ENCODE measurements at places on chromosomes 7 and 10.

DNA sequence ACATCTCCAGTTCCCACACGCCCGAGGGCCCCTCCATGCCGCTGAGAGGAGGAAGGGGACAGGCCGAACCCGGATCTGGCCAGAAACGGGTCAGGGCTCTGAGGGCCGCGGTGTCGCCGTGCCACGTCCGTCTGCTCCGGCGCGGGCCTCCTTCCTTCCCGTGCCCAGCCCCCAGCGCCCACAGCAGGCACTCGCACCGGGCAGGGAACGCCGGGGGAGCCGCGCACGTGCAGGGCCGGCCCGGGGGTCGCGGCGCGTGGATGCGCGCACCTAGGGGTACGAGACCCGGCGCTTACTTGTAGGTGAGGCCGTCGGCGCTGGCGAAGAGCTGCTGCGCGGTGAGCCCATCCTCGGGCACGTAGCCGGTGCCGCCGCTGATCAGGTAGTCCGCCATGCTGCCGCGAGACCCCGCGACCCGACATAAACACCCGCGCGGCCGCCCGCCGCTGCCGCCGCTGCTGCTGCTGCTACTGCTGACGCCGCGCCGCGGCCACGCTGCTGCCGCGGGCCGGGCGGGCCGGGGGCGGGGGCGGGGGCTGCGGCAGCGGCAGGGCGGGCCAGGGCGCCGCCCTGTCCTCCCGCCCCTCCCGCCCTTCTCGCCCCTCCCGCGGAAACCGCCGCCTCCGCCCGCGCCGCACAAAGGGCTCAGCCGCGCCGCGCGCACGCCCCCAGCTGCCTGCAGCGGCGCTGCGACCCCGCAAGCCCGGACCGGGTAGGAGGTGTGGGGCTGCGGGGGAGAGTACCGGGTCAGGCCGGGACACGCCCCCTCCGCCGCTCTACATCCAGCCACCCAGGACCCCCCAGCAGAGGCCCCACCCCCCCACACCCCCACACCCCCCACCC, 4.1 kb downstream of the IMPDH1 start:
- DNase-seq = no peak

DNA sequence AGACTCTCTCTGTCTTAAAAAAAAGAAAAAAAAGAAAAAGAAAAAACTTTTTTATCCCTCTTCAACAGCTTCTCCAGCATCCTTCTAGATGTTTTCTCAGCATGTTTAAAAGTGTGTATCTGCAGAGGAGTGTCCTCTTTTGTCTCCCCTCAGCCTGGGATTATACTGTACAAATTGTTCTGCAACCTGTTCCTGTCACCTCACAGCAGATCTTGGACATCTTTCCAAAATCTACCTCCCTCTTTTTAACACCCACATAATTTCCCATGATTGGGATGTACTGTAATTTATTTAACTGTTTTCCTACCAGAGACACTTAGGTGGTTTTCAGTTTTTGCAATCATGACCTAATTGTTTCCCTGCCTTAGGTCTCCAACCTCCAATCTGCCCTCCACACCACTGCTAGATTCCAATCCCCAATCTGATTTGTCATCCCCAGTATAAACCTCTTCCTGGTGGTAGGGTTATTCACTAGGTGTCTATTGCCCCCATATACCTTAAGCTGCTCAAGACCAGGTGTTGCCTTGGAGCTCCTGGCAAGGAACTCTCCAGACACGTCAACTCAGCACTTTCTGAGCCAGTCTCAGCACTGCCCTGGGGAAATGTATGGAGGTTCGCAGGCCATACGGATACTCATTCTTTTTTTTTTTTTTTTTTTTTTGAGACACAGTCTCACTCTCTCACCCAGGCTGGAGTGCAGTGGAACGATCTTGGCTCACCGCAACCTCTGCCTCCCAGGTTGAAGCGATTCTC, 17.6 kb upstream of the DDIT4 start:
- no peak for DNase-seq

DNA sequence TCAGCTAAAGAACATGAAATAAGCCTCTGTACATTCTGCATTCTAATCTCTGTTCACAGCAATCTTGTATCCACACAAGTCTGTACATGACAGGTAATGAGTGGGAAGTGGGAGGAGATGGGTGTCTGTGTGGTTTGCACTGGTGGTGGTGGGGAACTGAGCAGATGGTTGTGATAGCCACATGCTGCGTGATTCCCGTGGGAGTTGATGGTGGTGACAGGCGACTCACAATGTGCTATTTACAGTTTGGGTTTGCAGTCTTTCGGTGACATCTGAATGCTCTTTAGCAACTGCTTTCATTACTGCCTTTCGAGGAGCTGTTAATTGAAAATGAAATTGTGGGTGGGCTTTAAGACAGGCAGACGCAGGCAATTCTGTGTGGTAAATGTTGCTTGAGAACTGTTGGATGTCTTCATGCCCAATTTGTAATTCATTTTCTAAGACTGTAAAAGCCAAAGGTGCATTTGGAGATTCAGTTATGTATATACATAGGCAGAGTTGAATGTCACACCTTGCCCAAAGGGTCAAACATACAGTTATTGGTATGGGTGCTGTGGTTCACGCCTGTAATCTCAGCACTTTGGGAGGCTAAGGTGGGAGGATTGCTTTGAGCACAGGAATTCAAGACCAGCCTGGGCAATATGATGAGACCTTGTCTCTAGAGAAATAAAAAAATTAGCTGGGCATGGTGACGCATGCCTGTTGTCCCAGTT, 308.2 kb downstream of the AUTS2 start:
- no peak for DNase-seq

GRCh38 chr10:82815680-82816079, 940.7 kb downstream of the NRG3 start:
- no peak for DNase-seq

GRCh38 chr10:125093974-125094705, 66.2 kb downstream of the CTBP2 start:
- no peak for DNase-seq

- no peak for DNase-seq
Measured at GRCh38 chr10:124293616-124294449, 124.9 kb downstream of the OAT start.

DNA sequence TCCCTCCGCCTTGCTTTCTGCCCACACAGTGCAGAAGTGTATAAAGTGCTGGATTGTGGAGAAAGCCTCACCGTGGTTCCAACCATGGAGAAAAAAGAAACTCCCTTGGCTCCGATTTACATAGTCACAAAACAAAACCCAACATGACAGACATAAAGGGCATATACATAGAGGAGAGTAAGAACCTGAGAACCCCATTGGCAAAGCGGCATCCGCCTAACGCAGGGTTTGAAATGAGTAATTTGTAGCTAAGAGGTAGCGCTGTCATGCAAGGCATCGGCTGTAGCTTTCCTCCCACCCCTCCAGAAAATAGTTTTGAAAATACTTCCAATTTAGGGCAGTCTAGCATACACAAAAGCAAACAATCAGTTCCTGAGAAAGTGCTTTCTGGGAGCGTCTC, 126.0 kb upstream of the NRBF2 start:
- no peak for DNase-seq

DNA sequence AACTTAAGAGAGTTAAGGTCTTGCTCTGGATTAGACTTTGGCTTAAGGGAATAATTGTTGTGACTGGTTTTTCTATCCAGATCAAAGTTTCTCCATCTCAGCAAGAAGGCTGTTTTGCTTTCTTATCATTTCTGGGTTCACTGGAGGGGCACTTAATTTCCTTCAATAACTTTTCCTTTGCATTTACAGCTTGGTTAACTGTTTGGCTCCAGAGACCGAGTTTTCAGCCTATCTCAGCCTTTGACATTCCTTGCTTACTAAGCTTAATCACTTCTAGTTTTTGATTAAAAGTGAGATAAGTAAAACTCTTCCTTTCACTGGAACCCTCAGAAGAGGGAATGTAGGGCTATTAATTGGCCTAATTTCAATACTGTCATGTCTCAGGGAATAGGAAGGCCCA, 76.4 kb downstream of the LARP4B start:
- no peak for DNase-seq

GRCh38 chr7:156780724-156781455, 112.1 kb downstream of the LMBR1 start:
- no peak for DNase-seq

All from epithelial cell of prostate (primary cell).